ENCODE measurements at places on chromosomes 6 and 20.
A peak's percentile ranks its signal among the peaks of the same experiment; 100 is the strongest.

DNA sequence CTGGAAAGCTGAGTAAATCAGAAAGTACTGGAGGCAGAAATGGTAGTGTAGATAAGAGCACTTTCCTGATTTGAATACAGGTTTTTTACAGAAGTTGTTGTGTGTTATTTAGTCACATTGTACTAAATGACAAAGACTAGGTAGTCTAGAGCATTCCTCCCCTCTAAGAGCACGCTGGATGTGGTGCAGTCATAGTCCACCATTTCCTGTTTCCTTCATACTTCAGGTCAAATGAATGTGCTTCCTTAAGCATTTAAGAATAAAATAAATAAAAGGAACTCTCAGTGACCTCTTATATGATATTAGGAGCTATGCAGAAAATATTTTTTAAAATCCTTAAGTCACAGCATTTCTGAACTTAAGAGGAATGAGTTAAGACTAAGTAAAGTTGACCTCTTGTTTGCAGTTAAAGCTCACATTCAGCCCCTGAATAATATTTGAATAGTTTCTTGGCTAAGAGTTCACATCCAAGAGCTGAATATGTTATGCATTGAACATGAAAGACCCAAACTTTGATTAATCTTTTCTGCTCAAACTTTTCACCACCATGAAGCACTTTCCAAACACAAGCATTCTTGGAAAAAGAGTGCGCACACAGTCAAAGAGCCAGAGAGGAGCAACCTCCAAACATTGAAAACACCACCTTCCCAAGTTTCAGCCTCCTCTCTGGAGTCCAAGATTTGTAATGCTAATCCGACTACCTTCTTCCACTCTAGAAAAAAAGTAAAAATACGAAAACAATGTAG is 53.4 kb upstream of the TMEM30A start:
- no peak for DNase-seq

- no peak for DNase-seq
Measured at GRCh38 chr6:116924245-116924644, 47.2 kb downstream of the RFX6 start.

- DNase-seq: no peak
Measured at GRCh38 chr6:34979218-34979617, 90.2 kb downstream of the ANKS1A start.

- DNase-seq: peak; percentile 22
Measured at GRCh38 chr6:5174244-5174643, 86.5 kb downstream of the LYRM4 start.

GRCh38 chr6:113719545-113719944 is 137.6 kb upstream of the MARCKS start:
- no peak for DNase-seq

Measured in stimulated activated CD4-positive, alpha-beta T cell treated with anti-CD3 and anti-CD28 coated beads, Interleukin-15, amount 100 ng/mL, for 48 hours (primary cell).